ENCODE measurements at places on chromosomes 7 and 10.

DNA sequence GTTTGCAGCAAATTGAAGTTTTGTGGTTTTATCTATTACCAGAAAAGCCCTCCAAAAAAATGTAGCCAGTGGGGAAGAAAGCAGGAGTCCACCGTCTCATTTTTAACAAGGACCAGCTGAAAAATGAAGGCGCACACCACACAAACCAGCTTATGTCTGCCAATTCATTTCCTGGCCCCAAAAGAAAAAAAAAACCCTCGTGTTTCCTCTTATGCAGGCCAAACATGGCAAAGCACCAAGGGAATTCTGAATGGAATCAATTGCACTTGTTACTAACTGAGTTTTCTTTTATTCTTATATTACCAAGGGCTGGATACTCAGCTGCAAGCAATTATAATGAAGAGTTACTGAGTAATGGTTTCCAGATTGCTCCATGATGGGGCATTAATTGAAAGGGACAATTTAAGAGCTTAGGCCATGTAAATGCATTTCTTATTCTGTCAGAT, 428.3 kb upstream of the NPVF start:
- DNase-seq: peak; percentile 4

- peak; percentile 57 for DNase-seq
These were observed 20.1 kb downstream of the P4HA1 start for GRCh38 chr10:73076360-73077183.

- DNase-seq: no peak
These were observed 30.2 kb upstream of the NME8 start for GRCh38 chr7:37817996-37818720.

- no peak for DNase-seq
These were observed 116.1 kb downstream of the FAM53B start for GRCh38 chr10:124627866-124628675.

DNA sequence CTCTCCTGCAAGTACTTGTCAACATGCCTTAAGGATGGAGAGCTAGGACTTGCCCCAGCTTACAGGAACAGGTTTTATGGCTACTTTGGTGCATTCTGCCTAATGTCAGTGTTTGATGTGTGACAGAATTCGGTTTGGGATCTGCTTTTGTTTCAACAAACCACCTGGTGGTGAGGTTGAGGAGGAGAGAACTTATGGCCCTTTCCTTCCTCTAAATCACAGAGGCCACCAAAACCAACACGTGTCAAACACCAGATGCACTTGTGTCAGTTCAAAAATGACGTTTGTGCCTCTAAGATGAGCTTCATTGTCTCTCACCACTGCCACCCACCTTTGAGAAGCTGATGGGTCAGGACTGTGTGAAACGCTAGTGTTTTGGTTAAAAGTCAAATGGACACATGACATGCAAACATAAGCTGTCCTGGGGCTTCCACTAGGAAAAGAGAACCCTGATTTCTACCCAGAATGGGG, 83.9 kb downstream of the OSBPL3 start:
- no peak for DNase-seq

GRCh38 chr10:77049896-77050295, 587.7 kb downstream of the KCNMA1 start:
- no peak for DNase-seq

GRCh38 chr10:58382489-58382995, 2.7 kb upstream of the TFAM start:
- DNase-seq: no peak

- DNase-seq: no peak
These were observed 162.8 kb upstream of the ZMIZ1 start for GRCh38 chr10:78905957-78906308.

Measured in foreskin fibroblast (primary cell).